Calu3 (cell line): ENCODE measurements at places on chromosomes 11 and 22. TPM values are rescaled to one million over a fixed set of nuclear protein-coding genes. Genes with fewer than 3 reads are reported as not detected.
A peak's percentile ranks its signal among the peaks of the same experiment; 100 is the strongest.

DNA sequence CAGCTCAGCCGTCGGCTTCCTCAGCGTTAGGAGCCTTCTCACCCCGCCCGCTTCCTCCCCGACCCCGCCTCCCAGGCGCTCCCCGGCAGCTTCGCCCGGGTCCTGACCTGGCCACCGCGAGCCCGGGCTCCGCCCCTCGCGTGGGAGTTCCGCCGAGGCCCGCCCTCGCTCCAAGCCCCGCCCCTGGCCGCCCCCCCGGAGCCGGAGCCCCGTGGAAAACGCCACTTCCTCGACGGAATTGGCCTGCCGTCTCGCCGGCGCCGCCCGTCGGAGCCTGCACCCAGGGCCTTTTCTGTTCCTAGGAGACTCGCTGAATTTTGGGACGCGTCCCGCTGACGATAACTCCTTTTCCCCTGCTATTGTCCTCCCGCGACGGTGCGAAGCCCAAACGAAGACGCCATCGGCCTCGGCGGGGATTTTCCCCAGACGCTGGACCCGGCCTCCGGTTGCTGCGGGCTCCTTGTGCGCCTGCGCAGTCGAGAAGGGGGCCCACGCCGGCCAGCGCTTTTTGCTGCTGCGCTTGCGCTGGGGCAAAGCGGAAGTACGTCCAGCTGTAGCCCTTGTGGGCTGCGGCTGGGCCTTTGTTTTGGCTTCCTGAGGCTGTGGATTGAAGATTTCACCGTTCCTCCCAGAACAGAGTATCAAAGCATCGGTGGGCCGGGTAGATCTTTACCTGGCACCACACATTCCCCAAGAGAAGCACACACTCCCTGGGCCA is 10.0 kb downstream of the RELA start:
- DNase-seq = peak; percentile 96

DNA sequence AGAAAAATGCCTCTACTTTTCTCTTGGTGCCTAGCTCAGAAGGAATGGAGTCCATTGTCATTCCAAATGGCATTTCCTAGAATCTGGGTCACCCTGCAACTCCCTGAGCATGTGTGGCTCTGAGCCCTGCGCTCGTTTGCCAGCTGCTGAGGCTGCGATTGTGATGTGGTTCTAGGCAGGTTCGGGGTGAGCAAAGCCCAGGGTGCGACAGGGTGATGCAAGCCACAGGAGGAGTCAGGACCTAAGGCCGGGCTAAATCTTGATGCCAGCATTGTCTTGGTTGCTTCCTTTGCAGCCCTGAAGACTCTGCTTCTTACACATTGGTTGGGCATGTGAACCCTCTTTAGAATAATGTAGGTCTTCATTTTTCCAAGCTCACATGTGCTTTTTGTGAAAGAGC is 131.0 kb downstream of the MORC2 start:
- DNase-seq = no peak

DNA sequence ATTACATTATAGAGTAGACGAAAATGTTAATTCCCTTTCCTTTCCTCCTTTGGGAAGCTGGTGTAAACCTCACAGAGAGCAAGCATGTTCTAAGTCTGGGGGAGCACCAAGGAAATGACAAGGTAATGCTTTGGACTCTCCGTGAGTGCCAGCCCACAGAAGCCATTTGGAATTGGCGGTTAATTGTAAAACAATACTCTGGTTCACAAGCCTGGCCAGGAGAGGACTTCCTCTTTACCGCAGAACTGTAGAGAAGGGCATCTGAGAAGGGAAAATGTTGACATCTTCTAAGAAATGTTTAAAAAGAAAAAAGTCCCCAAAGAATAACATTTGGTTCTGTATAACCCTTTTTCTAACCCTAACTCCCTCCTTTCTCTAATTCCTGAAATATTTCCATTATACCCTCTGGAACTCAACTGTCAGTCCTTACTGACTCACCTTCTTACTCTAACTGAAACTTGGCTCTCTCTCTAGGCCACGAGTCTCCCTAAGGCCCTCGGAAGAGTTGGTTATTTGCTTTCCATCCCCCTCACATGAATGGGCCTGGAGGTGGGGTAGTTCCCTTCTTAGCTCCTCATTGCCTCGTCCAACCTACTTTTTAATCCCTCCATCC is 379.8 kb downstream of the SOX6 start:
- no peak for DNase-seq

- no peak for DNase-seq
Measured at GRCh38 chr11:23023319-23023718, 163.0 kb upstream of the CCDC179 start.

CRYBA4 gene
- total RNA-seq = not detected in 2 replicates

DNA sequence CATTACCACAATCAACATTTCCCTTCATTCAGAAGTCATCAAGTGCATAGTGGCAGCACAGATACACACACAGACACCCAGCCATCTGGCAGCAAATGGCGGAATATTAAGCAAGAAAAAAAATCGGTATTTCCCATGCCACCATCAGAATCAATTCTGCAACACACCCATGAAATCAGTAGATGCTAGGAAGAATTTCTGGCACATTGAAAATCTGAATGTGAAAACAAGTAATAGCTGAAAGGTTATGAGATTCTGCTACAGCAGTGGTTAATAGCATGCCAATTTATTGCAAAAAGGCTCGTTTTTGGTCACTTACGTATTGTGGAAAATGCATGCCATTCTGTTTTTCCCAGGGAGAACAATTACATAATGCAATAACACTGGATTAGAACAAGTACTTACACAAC is 91.1 kb downstream of the PICALM start:
- DNase-seq = no peak

C11orf97 gene
- total RNA-seq = not detected in 2 replicates

- DNase-seq = no peak
Measured at GRCh38 chr11:134032501-134033091, 36.3 kb upstream of the JAM3 start.

- no peak for DNase-seq
Measured at GRCh38 chr11:77322926-77323590, 21.6 kb upstream of the GDPD4 start.

DNA sequence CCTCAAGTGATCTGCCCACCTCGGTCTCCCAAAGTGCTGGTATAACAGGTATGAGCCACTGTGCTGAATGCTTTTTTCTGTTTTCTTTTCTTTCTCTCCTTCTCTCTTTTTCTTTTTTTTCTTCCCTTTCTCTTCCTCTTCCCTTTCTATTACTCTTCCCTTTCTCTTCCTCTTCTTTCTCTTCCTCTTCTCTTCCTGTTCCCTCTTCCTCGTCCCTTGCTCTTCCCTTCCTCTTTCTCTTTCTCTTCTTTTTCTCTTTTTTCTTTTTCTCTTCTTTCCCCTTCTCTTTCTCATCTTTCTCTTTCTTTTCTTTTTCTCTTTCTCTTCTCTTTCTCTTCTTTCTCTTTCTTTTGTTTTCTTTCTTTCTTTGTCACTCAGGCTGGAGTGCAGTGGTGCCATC is 1.2 kb downstream of the OOSP1 start:
- DNase-seq = no peak

DNA sequence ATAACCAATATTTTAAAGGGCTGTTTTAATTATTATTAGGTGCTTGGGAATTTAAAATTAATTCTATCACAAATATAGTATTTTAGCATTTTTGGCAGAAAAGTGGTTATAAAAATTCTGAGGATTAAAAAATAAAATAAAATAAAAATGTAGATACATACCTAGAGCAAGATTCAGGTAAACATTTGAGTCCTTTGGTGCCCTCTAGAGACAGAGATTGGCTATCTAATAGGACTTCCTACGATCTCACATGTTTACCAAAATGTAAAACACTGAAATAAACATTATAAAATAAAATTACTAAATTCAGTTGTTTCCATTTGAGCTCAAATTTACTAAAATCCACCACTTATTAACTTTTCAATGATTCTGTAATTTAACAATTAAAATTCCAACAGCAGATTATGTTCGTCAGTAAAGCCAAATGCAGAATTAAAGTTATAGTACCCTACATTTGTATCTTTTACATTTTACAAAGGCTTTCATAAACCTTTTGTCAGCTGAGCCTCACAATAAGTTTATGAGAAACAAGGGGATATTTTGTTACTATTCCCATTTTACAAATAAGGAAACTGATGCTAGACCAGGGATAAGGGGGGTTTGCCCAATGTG is 27.7 kb downstream of the SLC36A4 start:
- DNase-seq = no peak

GRCh38 chr11:110071197-110071596 is 22.0 kb upstream of the ZC3H12C start:
- DNase-seq = no peak

DNA sequence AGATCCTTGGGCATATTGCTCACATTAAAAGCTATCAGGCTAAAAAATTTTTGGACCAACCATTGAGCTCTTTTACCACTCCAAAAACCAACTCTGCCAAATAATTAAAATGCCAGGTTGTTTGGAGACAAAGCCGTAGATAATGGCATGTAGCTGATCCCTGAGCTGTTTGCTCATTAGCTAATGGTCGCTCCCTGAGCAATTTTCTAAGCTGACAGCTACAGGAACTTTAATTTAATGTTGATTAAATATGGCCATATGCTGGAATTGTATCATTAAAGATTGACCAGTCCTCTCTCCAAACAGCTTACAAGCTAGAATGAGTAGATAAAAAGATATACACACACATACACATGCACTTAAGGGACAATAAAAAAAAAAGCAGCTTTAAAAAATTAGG is 216.2 kb upstream of the ARHGAP20 start:
- DNase-seq = no peak

OVCH2 gene
- total RNA-seq = not detected in 2 replicates

GRCh38 chr11:75233754-75234172 is 6.8 kb upstream of the TPBGL start:
- peak; percentile 67 for DNase-seq

SPI1 gene
- not detected in 2 replicates for total RNA-seq

INSC gene
- total RNA-seq = not detected in 2 replicates

- DNase-seq = peak; percentile 39
Measured at GRCh38 chr11:13143486-13144297, 133.9 kb upstream of the BMAL1 start.

PANX3 gene
- total RNA-seq = not detected in 2 replicates

CCDC116 gene
- 0.17 TPM in 1 of 2 replicates, not detected in the other for total RNA-seq

DNA sequence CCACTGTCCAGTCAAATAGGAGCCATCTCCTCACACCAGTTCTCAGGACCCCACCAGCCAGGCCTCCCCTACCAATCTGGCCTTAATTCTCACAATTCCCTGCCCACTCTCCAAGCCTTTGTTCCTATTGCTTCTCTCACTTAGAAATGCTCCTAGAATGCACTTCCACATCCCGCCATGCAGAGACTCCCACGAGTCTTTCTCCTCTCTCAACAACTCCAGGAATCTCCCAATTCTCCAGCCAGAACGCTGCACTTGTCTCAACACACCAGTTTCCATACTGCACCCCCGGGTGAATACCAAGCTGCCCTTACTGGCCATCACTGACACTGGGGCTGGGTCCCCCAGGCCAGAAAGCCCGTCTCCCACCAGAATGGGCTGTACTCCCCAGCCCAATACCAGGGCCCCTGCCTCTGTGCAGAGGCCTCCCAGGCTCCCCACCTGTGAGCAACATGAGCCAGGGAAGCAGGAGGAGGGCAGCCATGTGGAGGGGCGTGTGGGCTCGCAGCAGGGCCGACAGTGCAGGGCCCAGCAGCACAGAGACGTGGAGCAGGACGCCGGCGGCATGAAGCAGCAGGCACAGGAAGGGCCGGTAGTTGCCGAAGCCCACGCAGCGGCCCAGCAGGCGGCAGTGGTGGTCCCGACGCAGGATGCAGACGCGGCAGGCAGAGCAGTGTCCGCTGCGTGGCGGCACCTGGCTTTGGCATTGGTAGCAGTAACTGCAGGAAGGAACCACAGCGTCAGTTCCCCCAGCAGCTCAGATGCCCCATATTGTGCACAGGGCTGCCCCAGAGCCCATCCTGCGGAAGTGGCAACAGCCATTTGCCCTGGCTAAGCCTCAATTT is 2.4 kb downstream of the ZDHHC24 start:
- DNase-seq = no peak

GRCh38 chr11:34671946-34672345 is 51.1 kb downstream of the EHF start:
- DNase-seq = no peak

- DNase-seq = no peak
Measured at GRCh38 chr11:120354779-120355178, 18.6 kb downstream of the ARHGEF12 start.

MICAL2 gene
- total RNA-seq = 191 and 202 TPM in 2 replicates

- DNase-seq = no peak
Measured at GRCh38 chr11:63007920-63008319, 7.7 kb downstream of the SLC22A8 start.
